ENCODE measurements at places on chromosomes 2 and 18.

DNA sequence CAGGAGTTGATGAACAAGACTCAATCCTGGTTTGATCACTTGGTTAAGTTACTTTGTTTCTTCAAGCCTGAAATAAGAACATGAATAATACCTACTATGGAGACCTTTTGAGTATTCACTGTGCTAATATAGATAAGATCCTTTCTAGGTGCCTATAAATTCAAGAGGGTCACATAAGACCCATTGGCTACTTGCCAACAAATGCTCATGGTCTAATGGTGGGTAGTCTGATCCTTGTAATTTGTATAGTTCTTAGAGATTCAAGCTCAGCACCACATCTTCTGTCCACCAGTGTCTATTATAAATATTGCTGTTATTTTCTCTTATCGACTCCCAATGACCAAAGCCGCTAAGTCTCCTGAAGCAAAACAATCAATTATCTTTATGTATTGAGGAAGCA, 27.4 kb upstream of the ACSL3 start:
- DNase-seq: no peak

DNA sequence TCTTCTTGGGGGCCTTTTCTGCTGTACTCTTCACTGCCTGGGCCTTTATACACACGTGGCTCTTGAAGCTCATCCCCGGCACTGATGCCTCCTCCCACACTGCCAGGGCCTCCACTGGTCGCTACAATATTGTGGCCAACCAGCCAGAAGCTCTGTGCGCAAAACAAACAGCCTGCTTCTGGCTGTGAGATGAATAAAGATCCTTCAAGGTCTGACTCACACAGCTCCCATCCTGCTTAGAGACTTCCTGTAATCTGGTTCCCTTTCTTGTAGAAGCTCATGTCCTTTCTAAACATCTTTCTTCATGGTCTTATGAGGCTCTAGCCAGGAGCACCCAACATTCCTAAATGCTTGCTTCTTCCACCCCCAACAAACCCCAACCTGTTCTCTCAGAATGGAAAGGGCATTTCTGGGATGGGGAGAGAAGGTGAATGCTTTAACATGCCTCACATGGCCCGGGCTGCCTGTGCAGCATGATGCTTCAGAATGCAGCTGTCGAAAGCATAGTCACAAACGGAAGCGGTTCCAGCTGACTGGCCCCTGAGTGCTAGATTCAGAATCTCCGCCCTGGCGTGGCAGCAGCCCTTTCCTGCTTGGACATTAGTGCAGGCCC, 24.6 kb downstream of the NRP2 start:
- no peak for DNase-seq

- DNase-seq: no peak
These were observed 122.5 kb downstream of the PRPF40A start for GRCh38 chr2:152594792-152595191.

DNA sequence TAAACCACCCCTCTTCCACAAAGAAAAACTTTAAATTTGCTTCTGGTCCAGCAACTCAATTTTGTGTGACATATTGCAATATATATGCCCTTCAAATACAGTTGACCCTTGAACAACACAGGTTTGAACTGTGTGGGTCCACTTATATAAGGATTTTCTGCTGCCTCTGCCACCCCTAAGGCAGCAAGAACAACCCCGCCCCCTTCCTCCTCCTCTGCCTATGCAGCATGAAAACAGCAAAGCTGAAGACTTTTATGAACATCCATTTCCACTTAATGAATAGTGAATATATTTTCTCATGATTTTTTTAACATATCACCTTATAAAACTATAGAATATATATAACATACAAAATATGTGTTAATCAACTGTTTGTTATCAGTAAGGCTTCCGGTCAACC, 58.3 kb downstream of the EML4 start:
- DNase-seq: no peak

GRCh38 chr2:179966778-179967394, 40.2 kb downstream of the CWC22 start:
- DNase-seq: no peak

DNA sequence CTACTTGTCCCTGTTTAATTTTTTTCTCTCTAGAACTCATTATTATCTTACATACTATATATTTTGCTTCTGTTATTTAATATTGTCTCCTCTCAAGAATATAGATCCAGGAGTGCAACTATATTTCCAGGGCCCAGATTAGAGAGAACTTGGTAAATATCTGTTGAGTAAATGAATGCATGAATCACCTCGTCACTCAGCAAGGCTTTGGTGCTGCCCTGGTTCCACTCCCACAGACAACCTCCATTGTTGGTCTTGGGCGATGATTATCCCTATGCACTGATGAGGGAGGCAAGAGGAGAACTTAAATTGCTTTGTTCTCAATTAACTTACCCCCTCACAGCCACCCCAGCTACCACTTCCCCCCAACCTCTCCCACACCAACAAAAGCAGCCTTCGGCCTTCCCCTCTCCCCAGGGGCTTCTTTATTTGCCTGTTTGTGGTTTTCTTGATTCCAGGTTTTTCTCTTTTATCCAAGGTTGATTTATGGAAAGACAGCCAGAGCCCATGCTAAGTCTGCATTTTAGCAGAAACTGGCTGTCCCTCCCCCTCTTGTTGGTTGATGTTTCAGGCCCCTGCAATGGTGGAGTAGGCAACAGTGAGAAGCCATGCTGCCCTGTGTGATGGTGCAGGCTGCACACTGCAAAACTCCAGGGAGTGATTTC, 17.0 kb upstream of the DIPK1C start:
- DNase-seq: no peak

- no peak for DNase-seq
These were observed 91.6 kb upstream of the CTDP1 start for GRCh38 chr18:79587779-79588635.

DNA sequence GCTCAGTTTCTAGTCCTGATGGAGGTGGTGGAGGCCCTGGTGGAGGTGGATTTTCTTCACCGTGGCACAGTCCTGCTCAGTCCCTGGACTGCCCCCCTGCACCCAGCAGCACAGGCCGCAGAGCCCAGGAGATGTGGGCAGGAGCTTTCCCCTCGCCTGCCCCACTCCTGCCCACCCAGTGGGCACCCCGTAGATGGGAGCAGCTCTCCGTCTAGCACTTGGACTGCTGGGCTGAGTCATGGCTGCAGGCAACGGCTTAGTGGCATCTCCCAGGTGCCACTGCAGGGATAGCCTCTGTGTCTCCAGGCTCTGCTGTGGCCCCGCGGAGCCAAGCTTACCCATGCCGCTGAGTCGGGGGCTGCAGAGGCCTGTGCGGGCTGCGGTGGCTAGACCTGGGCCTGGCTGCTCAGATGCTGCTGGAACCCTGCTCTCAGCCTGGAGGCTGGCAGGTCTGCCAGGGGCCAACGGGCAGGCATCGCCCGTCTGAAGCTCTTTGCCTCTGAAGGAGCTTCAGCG, 92.3 kb upstream of the CTDP1 start:
- no peak for DNase-seq

- DNase-seq: no peak
These were observed 42.7 kb downstream of the MPHOSPH10 start for GRCh38 chr2:71173096-71173495.

- DNase-seq: no peak
These were observed 30.5 kb downstream of the HPCAL1 start for GRCh38 chr2:10333247-10333613.

DNA sequence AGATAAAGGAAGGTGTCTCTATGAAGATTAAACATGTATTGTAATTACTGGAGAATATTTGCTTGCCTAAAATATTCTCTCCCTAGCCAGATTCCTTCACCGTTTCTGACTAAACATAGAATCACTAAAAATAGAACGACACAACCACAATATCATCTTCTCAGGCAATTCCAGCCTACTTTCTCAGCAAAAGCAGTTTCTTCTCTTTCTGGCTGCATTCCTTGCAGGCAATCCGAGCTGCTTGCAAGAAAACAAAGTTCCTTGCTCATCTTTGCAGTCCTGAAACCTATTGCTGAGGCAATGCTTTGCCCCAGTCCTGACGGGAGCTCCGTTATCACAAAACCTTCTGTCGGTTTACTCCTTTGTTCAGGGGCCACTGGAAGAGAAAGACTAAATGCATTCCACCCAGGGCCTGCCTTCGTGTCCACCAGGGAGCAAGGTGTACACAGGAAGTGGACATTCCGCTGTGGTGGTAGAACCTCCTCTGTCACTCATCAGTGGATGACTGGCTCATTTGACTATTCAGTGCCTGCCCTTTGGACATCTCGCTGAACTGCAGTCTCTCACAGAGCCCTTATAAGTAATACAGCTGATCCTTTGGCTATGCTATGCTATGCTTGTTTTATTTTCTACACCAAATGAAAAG, 239.2 kb upstream of the DOK6 start:
- DNase-seq: no peak

Measured in erythroblast (primary cell).